ENCODE measurements at places on chromosomes 16 and 17.

- no peak for DNase-seq
Measured at GRCh38 chr17:19619705-19620325, 28.7 kb upstream of the ALDH3A2 start.

- no peak for DNase-seq
Measured at GRCh38 chr16:69672998-69673713, 53.2 kb downstream of the NQO1 start.

DNA sequence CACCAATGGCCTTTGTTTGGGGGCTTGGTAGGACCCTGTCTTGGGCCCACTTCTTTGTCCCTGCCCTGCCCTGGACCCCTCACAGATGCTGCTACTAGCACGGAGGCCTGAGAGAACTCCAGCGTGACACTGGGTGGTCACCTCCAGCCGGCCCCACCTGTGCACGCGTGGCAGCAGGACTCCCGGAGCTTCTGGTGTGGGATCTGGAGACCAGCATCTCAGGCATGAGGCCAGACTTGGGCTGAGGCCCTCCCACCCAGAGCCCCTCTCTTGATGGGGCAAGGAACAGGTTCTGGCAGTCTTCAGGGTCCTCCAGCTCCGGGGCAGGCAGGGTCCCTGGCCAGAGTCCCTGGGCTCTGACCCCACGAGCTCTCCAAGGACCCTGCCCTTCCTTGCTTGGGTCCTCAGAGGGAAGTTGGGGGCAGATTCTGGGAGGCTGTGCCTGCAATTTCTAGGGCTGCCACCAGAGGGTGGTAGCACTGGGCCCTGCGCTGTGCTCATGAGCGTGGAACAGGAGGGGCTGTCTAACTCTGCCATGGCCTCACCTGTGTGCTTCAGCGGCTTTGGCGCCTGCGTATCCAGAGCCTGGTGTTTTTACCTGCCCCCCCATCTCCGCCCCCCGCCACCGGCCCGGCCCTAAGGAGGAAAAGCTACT lies 3.1 kb upstream of the BAIAP3 start:
- DNase-seq, result no peak

- DNase-seq, result no peak
Measured at GRCh38 chr17:9802697-9803096, 11.3 kb upstream of the DHRS7C start.

DNA sequence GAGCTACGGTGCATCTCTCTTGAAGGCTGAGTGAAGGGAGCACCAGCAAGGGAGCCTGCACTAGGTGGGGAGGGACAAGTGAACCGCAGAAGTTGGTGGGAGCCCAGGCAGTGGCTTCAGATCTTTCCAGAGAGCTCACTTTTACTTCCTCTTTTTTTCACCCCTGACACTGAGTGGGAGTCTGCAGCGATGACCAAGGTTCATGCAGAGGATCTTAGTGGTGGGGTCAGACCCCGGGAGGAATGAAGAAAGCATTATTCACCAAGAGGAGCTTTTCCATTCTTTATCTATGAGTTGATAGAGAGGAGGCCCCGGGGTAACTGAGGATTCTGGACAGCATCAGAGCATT lies 3.0 kb upstream of the CCL2 start:
- DNase-seq, result no peak

DNA sequence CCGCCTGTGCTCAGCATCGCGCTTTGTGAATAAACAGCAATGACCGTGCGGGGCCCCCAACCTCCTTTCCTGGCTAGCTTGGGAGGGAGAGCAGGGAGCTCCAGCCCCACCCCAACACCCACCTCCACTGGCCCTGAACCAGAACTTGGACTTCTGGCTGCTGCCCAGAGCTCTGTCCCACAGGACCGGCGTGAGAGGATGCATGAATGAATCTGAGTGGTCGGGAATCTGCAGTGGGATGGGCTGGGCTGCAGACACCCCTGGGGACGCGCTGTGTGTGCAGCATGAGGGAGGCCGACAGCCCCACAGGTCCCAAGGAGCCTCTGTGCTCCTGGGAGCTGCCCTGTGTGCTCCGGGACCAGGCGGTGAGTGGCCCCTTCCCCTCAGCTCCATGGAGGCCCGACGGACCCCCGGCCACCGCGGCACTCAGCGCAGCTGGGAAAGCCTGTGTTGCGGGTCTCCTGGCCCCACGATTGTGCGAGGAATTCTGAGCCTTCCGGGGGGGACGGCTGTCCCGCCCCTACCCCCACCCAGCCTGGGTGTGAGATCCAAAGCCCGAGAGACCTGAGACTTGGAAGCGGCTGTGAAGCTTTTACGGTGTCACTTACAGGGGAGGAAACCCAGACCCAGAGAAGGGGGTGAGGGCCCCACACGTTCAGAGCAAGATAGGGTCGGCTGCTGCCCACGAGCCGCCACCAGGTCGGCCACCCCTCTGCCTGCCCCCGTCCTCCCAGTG lies 5.4 kb downstream of the PIEZO1 start:
- DNase-seq, result no peak

DNA sequence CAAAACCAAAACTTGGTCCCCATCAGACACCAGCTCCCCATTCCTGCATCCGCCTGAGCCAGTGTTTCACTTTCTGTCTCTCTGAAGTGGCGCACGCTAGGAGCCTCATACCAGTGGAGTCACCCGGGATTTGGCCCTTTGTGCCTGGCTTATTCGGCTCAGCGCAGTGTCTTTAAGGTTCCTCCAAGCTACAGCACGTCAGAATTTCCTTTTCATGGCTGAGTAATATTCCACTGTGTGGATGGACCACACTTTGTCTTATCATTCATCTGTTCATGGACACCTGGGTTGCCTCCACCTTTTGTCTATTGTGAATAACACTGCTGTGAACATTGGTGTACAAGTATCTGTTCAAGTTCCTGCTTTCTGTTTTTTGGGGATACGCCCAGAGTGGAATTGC lies 45.2 kb upstream of the CHMP6 start:
- no peak for DNase-seq

- no peak for DNase-seq
Measured at GRCh38 chr16:10862438-10862837, 14.6 kb upstream of the CIITA start.
